ENCODE measurements at places on chromosomes 13 and 19.

DNA sequence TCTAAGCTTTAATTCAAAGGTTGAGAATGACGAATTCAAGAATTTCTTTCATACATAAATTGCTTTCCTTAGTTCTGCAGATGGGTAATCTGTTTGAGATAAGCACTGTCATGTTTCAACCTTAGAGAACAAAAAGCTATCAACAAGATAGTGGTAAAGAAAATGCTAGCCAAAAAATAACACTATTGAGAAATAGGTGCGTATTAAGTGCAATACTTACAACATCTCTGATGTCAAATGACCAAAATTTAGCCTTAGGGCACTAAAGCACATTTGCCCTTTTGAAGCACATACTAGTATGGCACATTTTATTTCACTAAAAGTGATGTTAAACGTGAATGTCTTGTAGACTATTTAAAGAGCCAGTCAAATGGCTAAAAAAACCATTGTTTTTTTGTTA, 4.9 kb downstream of the KBTBD6 start:
- no peak for DNase-seq

GRCh38 chr19:3450796-3451411, 29.4 kb downstream of the SMIM24 start:
- no peak for DNase-seq

DNA sequence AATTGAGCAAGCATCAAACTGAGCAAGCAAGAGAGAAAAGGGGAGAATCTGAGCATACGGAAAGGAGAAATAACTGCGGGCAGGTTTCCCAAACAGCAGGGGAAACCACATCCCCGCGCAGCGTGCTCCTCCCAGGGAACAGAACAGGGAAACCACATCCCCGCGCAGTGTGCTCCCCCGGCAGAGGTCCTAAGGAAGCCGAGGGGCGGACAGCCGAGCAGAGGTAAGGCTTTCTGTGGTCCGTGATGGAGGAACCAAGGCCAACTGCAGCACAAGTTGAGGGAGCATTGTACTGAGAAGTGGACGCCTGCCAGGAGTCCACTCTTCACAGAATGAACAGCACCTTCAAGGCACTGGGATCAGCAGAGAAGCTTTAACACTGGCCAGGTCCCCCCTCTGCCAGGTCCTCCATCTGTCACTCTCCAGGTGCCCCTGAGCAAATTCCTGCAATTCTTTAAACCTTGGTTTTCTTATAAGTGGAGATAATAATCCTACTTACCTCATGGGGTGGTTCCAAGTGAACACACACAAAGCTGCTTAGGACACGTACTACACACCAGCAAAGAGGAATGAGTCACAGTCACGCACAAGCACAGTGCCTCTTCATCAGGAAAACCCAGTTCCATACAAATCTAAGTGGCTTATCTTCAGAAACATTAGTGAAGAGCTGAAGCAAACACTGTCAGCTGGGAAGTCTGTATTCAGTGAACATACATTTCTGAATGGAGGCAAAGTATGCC, 23.0 kb upstream of the LAMP1 start:
- DNase-seq, result no peak

GRCh38 chr19:35755131-35755549, 1.7 kb downstream of the HSPB6 start:
- no peak for DNase-seq

DNA sequence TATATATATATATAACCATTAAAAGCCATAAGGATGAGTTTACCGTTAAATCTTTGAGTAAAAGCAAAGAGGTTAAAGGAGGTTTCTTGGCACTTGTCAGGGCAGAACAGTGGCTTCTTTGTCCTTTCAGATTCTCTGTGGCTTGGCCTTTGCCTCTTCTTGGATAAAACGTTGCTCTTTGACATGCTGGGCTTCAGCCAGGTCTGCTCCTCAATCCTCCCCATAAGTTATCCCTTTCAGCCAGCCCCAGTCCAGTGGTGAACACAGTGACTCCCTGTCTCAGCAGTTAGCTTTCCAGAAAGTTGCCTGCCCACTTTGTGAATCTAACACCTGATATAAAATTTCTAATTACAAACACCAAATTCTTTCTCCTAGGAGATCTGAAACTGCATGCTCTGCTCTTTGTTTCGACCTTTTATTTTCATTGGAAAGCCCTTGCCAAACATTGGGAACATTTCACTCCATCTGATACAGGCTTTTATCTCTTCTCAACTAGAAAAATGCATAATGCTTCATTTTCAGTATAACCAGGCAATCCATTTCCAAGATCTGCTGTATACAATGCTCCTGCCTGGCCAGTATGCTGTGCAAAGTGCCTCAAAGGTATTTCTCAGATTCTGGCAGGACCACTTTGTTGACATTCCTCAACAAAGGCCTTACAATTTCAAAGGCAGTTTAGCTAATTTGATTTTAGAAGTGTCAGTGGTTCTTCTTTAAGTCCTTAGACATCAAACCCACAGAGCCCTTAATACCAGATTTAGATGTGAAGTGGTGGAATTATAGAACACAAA, 16.2 kb upstream of the MED4 start:
- no peak for DNase-seq

GRCh38 chr13:114140131-114140905, 7.9 kb upstream of the RASA3 start:
- no peak for DNase-seq

DNA sequence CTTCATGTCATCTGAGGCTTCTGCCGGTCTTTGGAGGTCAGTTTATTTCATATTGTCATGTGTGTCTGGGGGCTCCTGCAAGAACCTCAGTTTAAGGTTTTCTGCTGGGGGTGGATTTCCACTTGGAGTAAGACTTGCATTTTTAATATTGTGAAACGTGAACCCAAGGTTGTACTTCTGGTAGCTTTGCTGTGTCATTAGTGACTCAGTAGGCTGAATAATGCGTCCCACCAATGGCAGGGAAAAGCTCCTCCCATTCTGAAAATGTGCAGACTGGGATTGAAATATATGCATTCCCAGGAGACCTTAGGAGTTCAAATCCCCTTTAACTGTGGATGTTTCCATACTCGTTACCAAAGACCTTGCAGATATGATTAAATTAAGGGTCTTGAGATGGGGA, 46.2 kb downstream of the ING1 start:
- no peak for DNase-seq

GRCh38 chr13:113288880-113289279, 8.2 kb upstream of the LAMP1 start:
- DNase-seq, result no peak

- DNase-seq, result no peak
These were observed 163.7 kb downstream of the TBC1D4 start for GRCh38 chr13:75318138-75318833.

GRCh38 chr13:111395511-111396393, 75.3 kb downstream of the TEX29 start:
- no peak for DNase-seq

GRCh38 chr13:75838366-75839005, 202.4 kb downstream of the LMO7 start:
- no peak for DNase-seq

- DNase-seq, result no peak
These were observed 133.9 kb downstream of the DCT start for GRCh38 chr13:94345374-94346195.

DNA sequence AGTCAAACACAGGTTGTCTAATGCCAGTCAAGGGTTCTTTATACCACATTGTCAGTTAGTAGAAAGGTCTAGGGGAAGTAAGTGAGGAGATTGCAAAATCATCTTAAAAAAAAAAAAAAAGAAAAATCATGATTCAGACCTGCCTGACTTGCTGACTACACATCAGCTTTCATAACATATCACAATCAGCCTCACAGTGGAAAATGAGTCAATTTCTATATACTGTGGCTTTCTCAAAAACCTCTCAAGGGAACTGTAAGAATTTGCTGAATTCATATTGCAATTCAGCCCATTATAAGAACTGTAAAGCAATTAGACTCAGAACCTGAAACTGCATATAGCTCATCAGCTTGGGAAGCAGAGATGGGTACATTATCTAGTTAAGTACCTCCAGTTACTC, 75.3 kb upstream of the GPC6 start:
- no peak for DNase-seq

GRCh38 chr19:35558400-35559280, 4.8 kb downstream of the ATP4A start:
- DNase-seq, result no peak

- no peak for DNase-seq
These were observed 90.5 kb upstream of the ANKRD10 start for GRCh38 chr13:111005364-111005763.

- no peak for DNase-seq
These were observed 25.2 kb upstream of the IGSF23 start for GRCh38 chr19:44587963-44588770.

DNA sequence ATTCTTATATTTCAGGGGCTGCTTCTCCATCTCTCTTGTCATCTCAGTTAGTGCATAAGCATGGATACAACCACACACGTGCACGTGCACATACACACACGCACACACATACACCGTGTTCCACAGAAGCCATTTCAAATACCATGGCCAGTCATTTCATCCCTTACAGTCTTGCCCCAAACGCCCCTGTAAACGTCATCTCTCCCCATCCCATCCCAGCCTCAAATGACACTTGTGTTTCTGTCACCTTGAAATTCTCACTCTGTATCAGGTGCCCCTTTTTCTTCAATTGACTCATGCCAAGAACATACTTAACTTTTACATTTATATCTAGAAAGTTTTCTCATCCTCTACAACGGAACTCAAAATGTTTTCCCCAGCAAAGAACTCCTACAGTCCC, 220.5 kb downstream of the IRS2 start:
- DNase-seq, result no peak

- DNase-seq, result peak; percentile 38
These were observed 86.9 kb downstream of the LHFPL6 start for GRCh38 chr13:39516096-39516495.

GRCh38 chr13:104701591-104701990, 1635.4 kb upstream of the SLC10A2 start:
- no peak for DNase-seq

- no peak for DNase-seq
These were observed 8.2 kb upstream of the ANKRD10 start for GRCh38 chr13:110923086-110923485.

DNA sequence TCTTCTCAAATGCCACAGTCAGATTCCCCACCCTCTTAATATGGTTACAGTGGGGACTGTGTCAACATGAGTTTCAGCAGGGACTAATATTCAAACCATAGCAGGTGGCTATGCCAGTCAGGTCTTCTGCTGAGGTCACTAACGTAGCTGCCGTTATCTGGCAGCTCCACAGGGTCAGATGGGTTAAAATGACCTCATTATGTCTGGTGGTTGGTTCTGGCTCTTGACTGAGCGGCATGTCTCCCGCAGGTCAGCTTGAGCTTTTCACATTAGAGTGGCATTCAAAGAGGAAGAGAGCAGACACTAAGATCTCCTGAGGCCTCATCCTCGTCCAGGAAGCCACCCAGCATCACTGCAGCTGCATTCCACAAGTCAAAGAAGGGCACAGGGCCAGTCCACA, 21.4 kb upstream of the IPO5 start:
- DNase-seq, result no peak

- DNase-seq, result no peak
These were observed 45.6 kb upstream of the ZNF562 start for GRCh38 chr19:9720541-9720940.

DNA sequence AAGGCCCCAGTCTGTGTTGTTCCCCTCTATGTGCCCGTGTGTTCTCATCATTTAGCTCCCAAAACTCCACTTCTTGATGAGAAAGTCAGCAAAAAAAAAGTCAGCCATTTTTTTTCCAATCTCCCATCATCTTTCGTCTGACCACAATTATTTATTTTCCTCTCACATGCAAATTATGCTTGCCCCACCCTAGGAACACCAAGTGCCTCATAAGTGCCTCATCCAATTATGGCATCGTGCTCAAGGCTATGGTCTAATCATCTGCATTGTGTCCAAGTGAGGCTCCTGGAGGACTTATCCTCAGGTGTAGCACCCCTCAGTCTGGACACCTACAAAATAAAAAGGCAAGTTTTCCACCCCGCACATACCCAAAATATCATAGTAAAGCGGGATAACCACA, 20.8 kb upstream of the IPO5 start:
- no peak for DNase-seq

GRCh38 chr13:71863254-71863865, 3.6 kb downstream of the DACH1 start:
- no peak for DNase-seq

DNA sequence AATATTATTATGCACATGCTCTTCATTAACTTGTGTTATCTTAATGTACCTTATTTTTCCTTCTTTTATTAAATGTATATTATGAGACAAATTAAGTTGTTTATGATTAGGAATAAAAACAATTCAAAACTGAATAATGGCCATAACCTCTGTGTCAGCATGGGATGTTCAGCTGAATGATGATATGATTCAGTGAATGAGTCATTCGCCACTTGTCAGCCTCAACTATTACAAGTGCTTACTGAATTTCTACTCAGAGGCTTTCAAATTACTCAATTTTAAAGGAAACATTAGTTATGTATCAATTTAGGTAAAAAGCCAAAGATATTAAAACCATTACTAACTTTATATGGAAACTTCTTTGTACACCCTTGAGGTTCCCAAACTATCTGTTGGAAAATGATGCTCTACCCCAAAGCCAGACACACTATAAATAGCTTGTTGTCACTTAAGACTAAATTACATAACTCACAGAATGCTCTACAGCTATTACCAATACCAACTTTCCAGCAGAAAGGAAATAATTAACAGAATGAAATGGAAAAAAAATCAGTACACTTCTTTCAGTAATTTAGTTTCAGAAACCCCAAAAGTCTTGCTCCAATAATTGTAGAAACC, 14.4 kb downstream of the LIG4 start:
- DNase-seq, result no peak

GRCh38 chr19:17296273-17296672, 7.0 kb downstream of the ABHD8 start:
- no peak for DNase-seq

DNA sequence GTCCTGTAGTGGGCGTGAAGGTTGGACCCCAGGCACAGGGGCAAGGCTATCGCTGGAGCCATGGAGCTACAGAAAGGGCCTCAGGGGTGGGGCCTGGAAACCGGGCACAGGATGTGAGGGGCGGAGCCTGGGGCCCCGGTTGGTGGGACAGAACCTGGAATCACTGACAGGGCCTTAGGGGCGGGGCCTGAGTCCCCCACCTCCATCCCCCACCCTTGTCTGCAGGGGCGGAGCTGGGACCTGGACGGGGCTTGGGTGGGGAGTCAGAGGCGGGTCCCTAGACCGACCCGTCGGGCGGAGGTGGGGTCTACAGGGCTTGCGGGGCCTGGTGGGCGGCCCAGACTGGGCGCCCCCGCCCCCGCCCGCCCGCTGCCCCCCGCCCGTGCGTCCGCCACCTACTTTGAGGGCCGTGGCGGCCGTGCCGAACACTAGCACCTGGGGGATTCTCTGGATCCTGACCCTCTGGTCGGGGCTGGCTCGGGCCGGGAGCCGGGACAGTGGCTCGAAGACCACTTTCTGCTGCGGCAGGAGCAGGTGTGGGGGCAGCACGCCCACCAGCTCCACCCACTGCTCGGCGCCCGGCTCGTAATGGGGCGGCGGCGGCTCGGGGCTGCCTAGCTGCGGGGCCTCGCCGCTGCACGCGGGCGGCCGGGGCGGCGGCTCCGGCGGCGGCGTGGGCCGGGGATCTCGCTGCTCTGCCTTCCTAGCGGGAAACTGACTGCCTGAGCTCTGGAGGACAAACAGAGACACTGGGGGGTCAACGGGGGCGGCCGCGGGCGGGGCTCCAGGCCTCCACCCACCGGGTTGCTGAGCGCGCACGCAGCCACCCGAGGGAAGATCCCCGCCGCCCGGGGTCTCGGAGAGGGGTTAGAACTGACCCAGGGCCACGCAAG, 26.3 kb downstream of the DCAF15 start:
- no peak for DNase-seq

- DNase-seq, result no peak
These were observed 17.7 kb downstream of the ZNF160 start for GRCh38 chr19:53085496-53085895.
